HFFc6 (cell line): ENCODE measurements at places on chromosomes 1 and 21. TPM values are rescaled to one million over a fixed set of nuclear protein-coding genes. Genes with fewer than 3 reads are reported as not detected.

The RGS16 gene
- 0.37 to 0.59 TPM (median 0.37 TPM) in 3 replicates for total RNA-seq

The CLDN17 gene
- not detected in 3 replicates for total RNA-seq

- DNase-seq: no peak
Observed at GRCh38 chr1:109188781-109189180, 24.9 kb upstream of the SARS1 start.

GRCh38 chr1:207858281-207858680 is 52.6 kb downstream of the CD34 start:
- DNase-seq: no peak

The NR5A2 gene
- 0.09 to 0.79 TPM (median 0.11 TPM) in 3 replicates for total RNA-seq

The OR2T33 gene
- total RNA-seq: 0.16 TPM in 1 of 3 replicates, not detected in the others

GRCh38 chr1:62744611-62745577 is 39.0 kb upstream of the ATG4C start:
- no peak for DNase-seq

The ZNF593OS gene
- not detected in 3 replicates for total RNA-seq

DNA sequence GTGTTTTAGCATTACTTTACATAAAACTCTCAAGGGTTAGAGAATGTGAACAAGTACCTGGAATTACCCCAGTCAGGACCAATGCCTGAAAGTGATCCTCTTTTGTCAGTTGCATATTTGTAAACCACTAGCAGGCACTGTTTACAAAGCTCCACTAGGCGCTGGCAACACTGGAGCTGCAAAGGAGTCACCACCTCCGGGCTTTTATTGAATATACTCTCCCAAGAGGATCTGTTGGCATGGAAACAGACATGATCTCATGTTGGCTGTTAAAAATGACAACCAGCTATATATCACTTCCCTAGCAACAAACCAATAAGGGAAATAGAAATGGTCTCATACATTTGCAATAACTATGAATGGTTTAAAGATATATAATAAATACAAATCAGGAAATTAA is 116.0 kb downstream of the TTLL7 start:
- peak; percentile 52 for DNase-seq

The ZNF683 gene
- total RNA-seq: not detected in 2 replicates

DNA sequence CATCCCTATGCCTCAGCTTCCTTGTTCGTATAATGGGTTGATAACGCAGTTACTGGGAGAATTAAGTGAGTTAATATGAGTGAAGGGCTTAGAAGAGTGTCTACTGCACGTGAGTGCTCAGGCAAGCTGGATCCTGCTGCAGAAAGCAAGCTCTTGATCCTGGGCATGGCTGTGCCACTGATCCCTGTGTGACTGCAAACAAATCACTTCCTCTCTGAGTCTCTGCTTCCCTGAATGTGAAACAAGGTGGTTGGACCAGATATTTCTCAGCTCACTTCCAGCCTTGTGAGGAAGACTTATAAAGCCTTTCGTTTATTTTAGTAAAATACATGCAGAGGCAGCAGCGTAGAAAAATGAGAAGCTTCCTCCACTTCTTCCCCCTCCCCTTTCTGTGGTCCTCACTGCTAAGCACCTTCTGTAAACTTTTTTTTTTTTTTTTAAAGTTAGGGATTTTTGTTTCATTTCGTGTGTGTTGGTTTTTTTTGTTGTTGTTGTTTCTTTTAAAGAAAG is 13.8 kb downstream of the PSEN2 start:
- no peak for DNase-seq

GRCh38 chr1:95982711-95983110 is 738.9 kb upstream of the PTBP2 start:
- no peak for DNase-seq

GRCh38 chr1:61481315-61481715 is 243.6 kb downstream of the TM2D1 start:
- no peak for DNase-seq
